LoVo (cell line): ENCODE measurements at places on chromosomes 5 and 9.

- no peak for DNase-seq
Measured at GRCh38 chr5:110735556-110735955, 3.3 kb upstream of the SLC25A46 start.

GRCh38 chr5:54703133-54703532 lies 185.6 kb downstream of the SNX18 start:
- no peak for DNase-seq

- no peak for DNase-seq
Measured at GRCh38 chr5:122390694-122391093, 78.7 kb downstream of the SNCAIP start.

DNA sequence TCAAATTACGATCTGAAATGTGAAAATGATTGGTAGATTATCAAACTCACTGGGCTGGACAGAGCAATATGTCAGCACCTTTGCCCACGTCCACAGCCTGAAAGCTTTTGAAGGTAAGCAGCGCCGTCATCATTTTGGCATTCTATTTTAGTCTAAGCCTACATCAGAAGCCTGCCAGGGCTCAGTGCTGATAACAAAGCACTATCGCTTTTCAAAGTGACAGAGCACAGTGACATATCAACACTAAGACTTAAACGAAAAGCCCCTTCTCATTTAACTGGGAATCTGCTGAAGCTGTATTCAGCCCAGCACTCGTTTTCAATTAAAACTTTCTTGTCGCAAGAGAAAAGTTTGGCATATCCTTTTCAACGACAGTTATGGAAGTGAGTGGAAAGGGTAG lies 1076.3 kb downstream of the PTPRD start:
- no peak for DNase-seq

DNA sequence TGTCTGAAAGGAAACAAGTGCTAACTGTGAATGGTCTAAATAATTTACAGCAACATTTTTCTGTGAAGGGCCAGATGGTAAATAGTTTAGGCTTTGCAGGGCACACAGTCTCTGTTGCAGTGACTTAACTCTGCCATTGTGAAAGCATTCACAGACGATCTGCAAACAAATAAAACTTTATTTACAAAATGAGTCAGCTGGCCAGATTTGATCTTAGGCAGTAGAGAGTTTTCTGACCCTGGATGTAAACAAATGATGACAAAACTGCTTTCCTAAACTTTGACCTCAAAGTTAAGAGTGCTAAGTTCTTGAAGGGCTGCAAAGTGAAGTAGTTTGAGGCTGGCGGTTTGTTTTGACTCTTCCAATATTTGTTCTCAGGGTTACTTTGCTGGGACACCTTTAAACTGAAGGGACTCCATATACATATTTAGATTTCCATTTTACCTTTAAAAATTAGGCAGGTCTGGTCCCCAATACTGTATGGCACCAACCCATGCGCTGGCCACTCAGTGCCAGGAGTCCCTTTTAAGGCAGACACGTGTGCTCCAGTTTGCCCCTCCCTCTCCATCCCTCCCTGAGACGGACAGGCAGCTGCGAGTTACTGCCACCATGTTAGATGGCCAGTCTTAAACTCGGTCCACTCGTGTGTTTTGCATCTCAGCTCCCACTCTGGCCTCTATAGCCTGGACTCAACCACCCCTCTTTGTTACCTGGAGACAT lies 4.0 kb upstream of the ADAMTS16 start:
- DNase-seq: peak; percentile 51

DNA sequence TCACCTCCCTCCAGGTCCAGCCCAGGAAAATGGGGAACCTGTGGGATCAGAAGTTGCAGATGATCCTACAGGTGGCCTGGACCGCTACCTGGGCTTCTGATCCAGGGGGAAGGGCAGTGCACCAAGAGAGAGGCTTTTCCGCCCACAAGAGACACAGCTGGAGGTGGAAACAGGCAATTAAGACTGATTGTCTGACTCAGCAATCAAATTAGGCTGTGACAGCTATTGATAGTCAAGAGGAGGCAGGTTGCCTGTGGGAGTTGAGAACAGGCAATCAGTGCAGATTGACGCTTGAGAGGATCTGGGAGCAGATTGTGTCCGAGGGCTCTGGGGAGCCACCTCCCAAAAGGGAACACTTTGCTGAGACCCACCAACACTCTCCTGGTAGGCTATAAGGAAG lies 71.1 kb upstream of the SLC44A1 start:
- no peak for DNase-seq

DNA sequence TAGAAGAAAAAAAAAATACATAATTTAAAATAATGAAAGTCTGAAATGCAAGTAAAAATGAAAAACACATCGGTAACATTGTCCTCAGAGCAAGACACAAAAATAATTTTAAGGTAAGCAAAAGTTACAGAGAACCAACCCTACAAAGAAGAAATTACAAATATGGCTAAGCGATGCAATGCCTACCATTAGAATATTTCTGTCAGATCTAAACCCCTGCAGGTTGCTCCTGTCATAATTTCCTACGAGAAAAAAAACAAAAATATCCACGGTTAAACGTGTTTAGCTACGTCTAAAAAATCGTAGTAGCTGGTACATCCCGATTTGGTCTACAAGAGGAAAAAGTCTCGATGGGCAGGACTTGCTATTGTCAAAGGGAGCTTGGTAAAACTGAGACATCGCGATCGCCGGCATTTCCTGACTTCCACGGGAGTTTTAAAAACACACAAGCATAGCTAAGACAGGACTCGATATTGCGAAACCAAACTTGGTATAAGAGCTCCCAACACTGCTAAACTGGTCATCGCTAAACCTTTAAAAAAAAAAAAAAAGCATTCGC lies 1.1 kb upstream of the ANXA2R start:
- peak; percentile 58 for DNase-seq

DNA sequence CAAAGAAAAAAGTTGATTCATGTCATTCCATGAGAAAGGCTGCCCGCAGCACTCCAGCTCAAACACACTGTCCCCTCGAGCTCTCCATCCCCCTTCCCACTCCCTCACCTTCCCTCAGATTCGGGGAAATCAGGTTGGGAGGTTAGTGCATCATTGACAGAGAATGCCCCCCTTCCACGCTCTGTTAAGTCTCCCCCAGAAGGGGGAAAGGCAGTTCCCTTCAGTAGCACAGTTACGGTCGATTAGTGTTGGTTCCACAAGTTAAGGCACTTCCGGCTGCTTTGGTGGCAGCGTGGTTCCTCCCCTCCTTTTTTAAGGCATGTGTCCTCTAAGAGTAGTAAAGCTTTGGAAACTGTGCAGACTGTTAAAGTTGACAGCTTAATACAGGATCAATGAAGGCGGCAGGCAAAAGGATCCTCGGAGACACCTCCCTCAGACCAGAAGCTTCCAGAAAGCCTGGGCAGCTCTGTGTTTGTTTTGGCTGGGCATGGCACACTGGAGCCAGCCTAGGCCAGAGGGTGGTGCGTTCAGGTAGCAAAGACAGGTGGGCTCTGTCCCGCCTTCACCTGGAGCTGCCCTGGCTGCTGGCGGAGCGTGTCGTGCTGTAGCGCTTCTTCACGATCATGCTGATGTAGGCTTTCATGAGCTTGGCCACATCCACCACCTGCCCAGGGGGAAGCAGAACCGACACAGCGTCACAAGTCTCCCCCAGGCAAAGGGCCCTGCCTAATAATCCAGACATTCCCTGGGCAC lies 49.5 kb upstream of the RETREG1 start:
- DNase-seq: no peak

DNA sequence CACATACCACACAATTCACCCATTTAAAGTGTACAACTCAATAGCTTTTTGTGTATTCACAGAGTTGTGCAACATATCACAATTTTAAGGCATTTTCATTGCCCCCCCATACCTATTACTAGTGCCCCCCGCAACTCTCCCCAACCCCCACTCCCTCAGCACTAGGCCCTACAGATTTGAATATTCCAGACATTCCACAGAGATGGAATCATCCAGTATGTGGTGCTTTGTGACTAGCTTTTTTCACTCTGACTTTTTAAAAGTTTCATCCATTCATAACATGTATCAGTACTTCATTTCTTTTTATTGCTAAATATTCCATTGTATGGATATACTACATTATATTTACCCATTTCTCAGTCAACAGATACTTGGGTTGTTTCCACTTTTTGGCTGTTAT lies 102.9 kb upstream of the LRRTM2 start:
- no peak for DNase-seq

- no peak for DNase-seq
Measured at GRCh38 chr9:89780959-89781358, 176.1 kb downstream of the GADD45G start.

- peak; percentile 31 for DNase-seq
Measured at GRCh38 chr5:35938568-35939227, at the start of gene CAPSL. Gene CAPSL, minus strand, starts transcription at chr5:35938622. Its CDS starts 17,502 bp downstream, at chr5:35921120.

DNA sequence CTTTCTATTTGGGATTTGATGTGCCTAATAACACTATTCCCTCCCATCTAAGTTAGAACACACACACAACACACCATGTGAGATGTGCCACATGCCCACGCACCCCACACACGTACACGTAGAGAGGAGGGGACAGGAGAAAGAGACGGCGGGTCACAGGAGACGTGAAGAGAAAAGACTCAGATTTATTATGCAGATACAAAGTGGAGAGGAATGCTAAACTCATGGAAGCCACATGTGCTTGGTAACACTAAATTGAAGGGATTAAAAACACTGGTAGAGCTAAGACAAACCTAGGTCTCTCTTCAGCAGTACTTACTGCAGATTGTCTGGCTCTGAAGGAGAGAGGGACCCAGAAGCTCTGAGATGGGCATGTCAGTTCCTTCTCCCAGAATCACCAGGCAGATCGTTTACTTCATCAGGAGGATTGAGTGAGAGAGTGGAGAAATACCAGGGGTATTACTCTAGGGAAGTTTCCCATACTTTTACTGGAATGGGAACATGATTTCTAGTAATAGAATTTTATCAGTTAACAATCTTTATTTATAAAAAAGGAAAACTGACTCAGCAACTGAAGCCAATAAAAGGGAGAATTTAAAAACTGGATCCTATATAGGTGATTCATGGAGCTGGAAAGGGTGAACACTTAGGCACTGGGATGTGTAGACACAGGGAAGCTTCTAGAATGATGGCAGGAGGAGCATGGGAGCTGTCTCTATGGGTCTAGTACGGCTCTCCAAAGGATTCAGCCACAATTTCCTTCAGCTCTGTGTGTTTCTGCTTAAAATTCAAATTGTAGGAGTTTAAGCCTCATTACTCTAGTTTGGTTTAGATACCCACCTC lies 139.4 kb downstream of the MACIR start:
- DNase-seq: no peak

DNA sequence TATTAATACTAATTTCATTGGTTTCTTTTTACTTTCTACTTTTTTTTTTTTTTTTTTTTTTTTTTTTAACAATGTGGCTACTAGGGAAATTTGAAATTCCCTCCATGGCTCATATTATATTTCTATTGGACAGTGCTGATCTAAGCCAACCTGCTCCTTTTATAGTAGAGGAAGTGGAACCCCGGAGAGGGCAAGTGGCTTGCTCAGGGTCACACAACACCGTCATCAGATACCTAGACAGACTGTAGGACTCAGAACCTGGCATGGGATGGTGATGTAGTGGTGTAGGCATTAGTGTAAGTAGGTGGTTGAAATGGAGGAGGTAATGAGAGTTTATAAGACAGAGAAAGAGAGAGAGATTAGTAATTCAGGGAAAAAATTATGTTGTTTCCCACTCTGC lies 10.8 kb downstream of the ZNF618 start:
- DNase-seq: peak; percentile 3

DNA sequence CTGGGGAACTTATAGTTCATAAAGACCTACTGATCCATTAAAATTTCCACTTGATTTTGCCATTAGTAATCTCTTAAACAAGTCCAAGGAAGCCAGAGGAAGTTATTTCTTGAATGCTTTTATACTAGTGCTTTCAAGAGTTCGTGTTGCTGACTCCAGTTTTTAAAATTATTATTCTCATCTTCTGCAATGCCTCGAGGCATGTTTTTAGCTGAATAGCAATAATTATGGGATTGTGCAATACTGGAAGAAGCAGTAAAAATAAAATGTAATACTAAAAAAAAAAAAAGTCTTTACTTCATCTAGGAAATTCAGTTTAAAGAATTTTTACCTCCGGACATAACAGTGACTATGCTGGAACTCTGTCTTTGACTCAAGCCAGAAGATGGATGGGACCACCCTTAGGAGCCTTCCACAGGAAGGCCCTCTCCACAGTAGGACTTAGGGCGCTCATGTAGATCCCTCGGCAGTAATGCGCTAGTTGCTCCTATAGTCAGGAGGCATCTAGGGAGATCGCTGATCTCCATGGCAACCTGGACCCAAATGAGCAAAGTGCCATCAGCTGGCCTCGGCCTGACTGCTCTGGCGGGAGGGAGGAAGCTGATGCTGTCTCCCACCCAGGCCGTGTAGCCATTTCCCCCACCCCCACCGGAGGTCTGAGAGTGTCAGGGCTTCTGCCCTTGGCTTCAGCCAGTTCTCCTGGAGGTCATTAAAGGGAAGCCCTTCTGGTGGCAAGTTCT lies 56.7 kb downstream of the DAPK1 start:
- DNase-seq: no peak

DNA sequence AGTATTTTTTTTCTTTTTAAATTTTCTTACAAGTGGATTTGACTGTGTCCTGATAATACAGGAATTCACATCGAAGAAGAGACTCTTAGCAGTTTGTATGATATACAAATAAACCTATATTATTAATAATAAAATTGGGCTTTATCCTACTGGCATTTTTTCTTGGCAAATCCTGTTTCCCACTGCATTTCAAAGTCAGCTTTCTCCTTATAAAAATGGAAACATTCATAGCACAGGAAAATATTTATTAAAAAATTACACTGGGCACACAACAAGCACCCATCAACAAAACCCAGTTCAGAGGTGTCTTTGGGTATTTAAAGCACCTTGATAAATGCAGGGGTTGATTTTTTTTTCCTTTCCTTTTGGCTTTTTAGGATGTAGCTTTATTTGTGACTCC lies 200.9 kb downstream of the MEF2C start:
- DNase-seq: no peak

DNA sequence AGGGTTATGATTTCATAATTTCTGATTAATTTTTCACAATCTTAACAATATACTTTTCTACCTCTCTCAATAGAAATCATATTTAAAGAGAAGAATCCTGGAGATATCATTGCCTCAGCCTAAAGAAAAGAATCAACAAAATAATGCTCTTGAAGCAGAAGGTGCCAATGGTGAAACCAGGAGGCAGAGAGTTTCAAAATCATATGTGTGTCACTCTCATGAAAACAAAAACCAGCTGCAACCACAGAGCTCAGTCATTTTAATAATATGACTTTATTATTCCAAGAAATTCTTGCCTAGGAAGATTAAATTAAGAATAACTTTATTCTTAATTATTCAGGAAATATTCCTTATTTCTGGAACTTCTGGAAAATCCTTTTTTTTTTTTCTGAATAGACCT lies 266.8 kb upstream of the ACTBL2 start:
- DNase-seq: no peak
